ENCODE measurements at places on chromosomes 16 and 17. TPM values are rescaled to one million over a fixed set of nuclear protein-coding genes. Genes with fewer than 3 reads are reported as not detected.

Gene EDC4
- total RNA-seq = 81.0 TPM

Gene SP6
- 1.0 TPM for total RNA-seq

Gene ARL5C
- total RNA-seq = not detected

Gene IRX5
- total RNA-seq = 4.7 TPM

Gene NOD2
- total RNA-seq = not detected

Gene TBX21
- not detected for total RNA-seq

Gene TBC1D28
- total RNA-seq = not detected

Gene TIGD7
- total RNA-seq = 5.3 TPM

Gene SCPEP1
- 31.6 TPM for total RNA-seq

Gene PPP1R1B
- total RNA-seq = not detected

Gene C17orf113
- total RNA-seq = not detected

Gene MFAP4
- total RNA-seq = 21.8 TPM

Gene SLC47A1
- not detected for total RNA-seq

Gene ABCA8
- 0.11 TPM for total RNA-seq

Gene FASN
- total RNA-seq = 131 TPM

Gene AGRP
- total RNA-seq = not detected

Gene MRPS23
- 53.5 TPM for total RNA-seq

Measured in HFFc6 (cell line).